Neural crest cell (in vitro differentiated cells): ENCODE measurements at places on chromosomes 6 and 20. TPM values are rescaled to one million over a fixed set of nuclear protein-coding genes. Genes with fewer than 3 reads are reported as not detected.

CTCFL gene
- 0.09 and 0.14 TPM in 2 replicates for total RNA-seq

MCM3 gene
- total RNA-seq: 210 and 211 TPM in 2 replicates

ADGRG6 gene
- total RNA-seq: 78.9 and 83.2 TPM in 2 replicates

HNF4A gene
- total RNA-seq: not detected in 2 replicates

DNAH8 gene
- 0.05 and 0.39 TPM in 2 replicates for total RNA-seq

HLA-F gene
- 0.98 and 1.4 TPM in 2 replicates for total RNA-seq

DZANK1 gene
- total RNA-seq: 7.5 and 8.0 TPM in 2 replicates

DEF6 gene
- total RNA-seq: 1.8 and 1.9 TPM in 2 replicates

FOXP4 gene
- 57.9 and 62.4 TPM in 2 replicates for total RNA-seq

GRCh38 chr20:50188287-50188688 is 2.3 kb upstream of the CEBPB start:
- peak overlapping the region; percentile 73 for H3K4me3 ChIP-seq
- H3K4me1 ChIP-seq: peaks cover 12% of the 10 kb centered on the region
- H3K27me3 ChIP-seq: peaks cover 22% of the 10 kb centered on the region
- no peak overlapping the region for H3K27ac ChIP-seq

GRCh38 chr6:131107151-131107550 is 28.1 kb upstream of the AKAP7 start:
- peaks cover 15% of the 10 kb centered on the region for H3K4me1 ChIP-seq
- no peak overlapping the region for H3K27ac ChIP-seq

DNA sequence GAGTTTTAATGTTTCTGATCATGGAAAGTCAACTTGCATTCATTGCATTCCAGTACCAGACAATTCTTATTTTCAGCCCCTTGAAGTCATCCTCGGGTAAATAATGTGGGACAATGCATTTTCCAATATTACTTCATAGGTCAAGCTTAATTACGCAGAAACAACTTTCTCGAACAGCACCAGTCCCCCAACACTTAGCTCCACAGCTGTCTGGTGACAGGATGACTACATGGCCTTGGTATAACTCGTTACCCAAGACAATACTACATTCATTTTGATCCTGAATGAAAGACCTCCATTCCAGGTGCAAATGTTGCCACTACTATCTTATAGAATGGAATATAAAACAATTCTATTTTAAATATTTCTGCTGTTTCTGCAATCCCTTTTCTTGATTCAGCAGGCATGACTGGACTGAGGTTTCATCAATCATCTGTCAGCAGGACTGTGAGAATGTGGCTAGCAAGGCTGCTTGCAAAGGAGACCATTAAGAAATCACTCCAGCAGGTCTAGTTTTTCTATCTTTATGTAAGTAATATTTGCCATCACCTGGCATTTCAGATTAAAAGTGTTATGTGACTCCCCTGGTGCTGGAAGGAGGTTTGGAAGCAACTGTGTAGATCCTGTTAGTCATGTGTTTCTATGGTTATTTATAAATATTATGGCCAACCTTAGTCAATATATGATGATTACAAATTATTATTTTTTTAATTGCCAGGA is 147.9 kb downstream of the HAO1 start:
- no peaks in the 10 kb centered on the region for H3K4me1 ChIP-seq
- no peaks in the 10 kb centered on the region for H3K36me3 ChIP-seq
- DNase-seq: no peak
- no peak overlapping the region for H3K27ac ChIP-seq

GRCh38 chr6:108847738-108848115 is 495 bp upstream of the ARMC2 start:
- no peak overlapping the region for H3K27ac ChIP-seq

- no peak for DNase-seq
- H3K27me3 ChIP-seq: no peaks in the 10 kb centered on the region
- H3K36me3 ChIP-seq: peaks cover 3% of the 10 kb centered on the region
- no peak overlapping the region for H3K4me3 ChIP-seq
These were observed 14.7 kb downstream of the PABPC1L start for GRCh38 chr20:44924541-44924940.

DNA sequence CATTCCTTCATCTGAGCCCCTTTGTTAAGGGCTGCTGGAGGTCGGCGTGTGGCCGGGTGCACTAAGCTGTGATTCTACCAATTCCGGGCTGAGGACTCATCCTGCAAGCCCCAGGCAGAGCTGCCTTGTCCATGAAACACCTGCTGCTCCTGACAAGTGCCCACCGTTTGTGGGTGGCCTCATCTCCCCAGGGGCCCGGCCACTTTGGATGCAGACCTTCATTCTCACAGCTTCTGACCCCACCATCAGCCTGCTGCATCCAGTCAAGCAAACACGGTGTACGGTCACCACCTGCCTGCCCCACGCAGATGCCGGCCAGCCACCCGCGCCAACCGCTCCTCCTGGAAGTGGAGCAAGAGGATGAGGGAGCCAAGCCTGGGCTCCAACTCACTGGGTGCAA is 382.7 kb downstream of the THBS2 start:
- H3K27me3 ChIP-seq: no peaks in the 10 kb centered on the region
- H3K36me3 ChIP-seq: no peaks in the 10 kb centered on the region
- no peak for DNase-seq
- no peak overlapping the region for H3K4me3 ChIP-seq

GRCh38 chr6:158655569-158656450 is 6.0 kb downstream of the SYTL3 start:
- peak overlapping the region; percentile 52 for H3K27ac ChIP-seq
- H3K36me3 ChIP-seq: no peaks in the 10 kb centered on the region
- peaks cover 18% of the 10 kb centered on the region for H3K4me1 ChIP-seq
- H3K27me3 ChIP-seq: peaks cover 11% of the 10 kb centered on the region
- H3K4me3 ChIP-seq: no peak overlapping the region

DNA sequence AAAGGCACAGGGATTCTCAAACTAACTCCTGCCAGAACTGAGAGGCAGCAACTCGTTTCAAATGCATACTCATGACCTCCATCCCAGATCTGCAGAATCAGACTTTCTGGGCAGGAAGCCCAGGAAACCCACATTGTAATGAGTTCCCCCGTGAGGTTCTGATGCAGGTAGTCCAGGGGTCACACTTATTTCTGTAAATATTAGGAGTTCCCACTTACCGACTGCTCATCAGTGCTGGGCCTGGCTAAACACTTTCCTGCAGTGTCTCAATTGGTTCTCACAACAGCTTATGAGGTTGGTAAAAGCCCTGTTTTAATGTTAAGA is 11.6 kb downstream of the DUSP15 start:
- peak overlapping the region; percentile 47 for H3K4me3 ChIP-seq
- no peak overlapping the region for H3K27ac ChIP-seq
- no peaks in the 10 kb centered on the region for H3K36me3 ChIP-seq
- no peak for DNase-seq

- DNase-seq: no peak
- H3K27ac ChIP-seq: no peak overlapping the region
- no peaks in the 10 kb centered on the region for H3K27me3 ChIP-seq
- H3K36me3 ChIP-seq: no peaks in the 10 kb centered on the region
- no peak overlapping the region for H3K4me3 ChIP-seq
- H3K4me1 ChIP-seq: no peaks in the 10 kb centered on the region
These were observed 9.0 kb downstream of the GSTA3 start for GRCh38 chr6:52900536-52900935.

- H3K36me3 ChIP-seq: no peaks in the 10 kb centered on the region
- DNase-seq: no peak
- no peak overlapping the region for H3K27ac ChIP-seq
- no peaks in the 10 kb centered on the region for H3K4me1 ChIP-seq
- H3K4me3 ChIP-seq: no peak overlapping the region
These were observed 985 bp downstream of the ZBP1 start for GRCh38 chr20:57619051-57619831.

DNA sequence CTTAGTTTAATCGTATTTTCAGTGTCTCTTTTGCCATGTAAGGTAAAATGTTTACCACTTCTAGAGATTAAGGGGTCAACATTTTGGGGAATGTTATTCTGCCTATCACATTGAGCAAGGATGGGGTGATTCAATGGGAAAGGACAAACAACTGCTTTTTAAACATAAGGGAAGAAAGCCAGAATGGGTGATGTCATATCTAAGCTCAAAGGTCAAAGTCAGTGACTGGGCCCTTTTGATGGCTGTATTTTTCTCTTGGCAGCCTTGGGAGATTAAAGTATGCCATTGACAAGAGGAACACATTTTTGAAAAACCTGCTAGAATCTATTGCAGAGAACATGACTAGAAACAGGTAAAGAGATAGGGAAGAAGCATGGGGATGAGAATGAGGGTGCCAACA is 477.3 kb upstream of the IRAK1BP1 start:
- peaks cover 5% of the 10 kb centered on the region for H3K36me3 ChIP-seq
- no peak overlapping the region for H3K4me3 ChIP-seq
- H3K27me3 ChIP-seq: no peaks in the 10 kb centered on the region
- no peak overlapping the region for H3K27ac ChIP-seq

DNA sequence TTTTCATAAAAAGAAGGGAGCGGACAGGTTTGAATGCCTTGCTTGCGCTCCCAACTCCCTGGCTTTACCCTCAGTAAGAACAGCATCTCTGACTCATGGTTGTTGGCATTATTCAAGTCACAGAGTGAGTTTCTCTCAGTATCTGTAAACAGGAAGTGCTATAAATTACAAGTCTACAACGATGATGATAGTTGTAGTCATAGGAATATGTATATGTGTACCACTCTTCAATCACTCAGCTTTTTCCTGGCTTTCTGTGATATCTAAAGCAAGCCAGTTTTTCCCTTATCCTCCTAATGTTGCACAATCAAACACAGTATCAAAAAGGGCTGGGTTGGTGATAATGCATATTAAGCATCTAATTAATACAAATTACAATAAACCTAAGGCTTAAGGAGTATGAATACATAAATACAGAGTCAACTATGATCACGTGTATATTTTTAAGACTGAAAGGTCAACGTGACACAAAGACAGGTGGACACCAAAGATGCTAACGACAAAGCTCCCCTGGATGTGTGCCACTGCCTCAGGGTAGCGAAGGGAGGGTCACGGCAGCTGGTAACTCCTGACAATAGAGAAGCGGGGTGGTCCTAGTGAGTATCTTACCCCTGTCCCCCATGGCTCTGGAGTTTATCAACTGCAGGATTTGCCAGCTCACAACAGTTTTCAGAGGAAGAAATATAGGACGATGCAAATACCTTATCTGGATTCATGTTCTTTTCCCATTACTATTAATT is 202.8 kb downstream of the BTBD9 start:
- H3K36me3 ChIP-seq: no peaks in the 10 kb centered on the region
- H3K4me3 ChIP-seq: no peak overlapping the region
- H3K27me3 ChIP-seq: no peaks in the 10 kb centered on the region
- no peak for DNase-seq
- no peak overlapping the region for H3K27ac ChIP-seq
- no peaks in the 10 kb centered on the region for H3K4me1 ChIP-seq

GRCh38 chr20:33054791-33055190 is 1.1 kb downstream of the BPIFB3 start:
- no peak overlapping the region for H3K27ac ChIP-seq
- DNase-seq: no peak
- H3K36me3 ChIP-seq: no peaks in the 10 kb centered on the region

DNA sequence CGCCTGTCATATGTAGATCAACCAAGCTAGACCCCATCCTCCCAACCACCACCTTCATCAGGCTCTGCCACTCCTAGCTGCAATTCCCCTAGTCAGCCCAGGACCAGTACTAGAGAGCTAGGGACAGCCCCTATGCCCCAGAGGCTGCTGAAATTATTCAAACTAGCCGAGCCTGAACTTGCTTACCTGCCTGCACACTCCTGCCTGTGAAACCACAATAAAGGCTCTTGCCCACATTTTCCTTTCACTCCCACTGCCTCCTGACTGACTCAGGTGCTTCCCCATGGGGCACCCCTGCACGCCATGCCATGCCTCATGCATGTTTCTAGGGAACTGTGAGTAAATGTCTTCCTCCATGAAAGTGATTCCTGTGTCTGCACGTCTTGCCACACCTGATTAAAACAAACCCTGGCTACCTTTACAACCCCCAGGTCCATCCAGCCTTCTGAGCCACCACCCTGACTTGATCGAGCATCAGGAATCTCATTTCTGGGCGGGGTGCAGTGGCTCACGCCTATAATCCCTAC is 66.5 kb upstream of the IER3 start:
- no peak overlapping the region for H3K27ac ChIP-seq
- H3K4me3 ChIP-seq: no peak overlapping the region
- H3K27me3 ChIP-seq: no peaks in the 10 kb centered on the region
- H3K4me1 ChIP-seq: peaks cover 10% of the 10 kb centered on the region
- H3K36me3 ChIP-seq: peaks cover 3% of the 10 kb centered on the region
- no peak for DNase-seq

GRCh38 chr6:57013521-57013926 is 33.0 kb upstream of the KIAA1586 start:
- H3K27me3 ChIP-seq: no peaks in the 10 kb centered on the region
- H3K27ac ChIP-seq: no peak overlapping the region
- DNase-seq: no peak
- H3K4me1 ChIP-seq: no peaks in the 10 kb centered on the region
- H3K36me3 ChIP-seq: no peaks in the 10 kb centered on the region

GRCh38 chr6:43683708-43684455 is 3.7 kb downstream of the MRPS18A start:
- H3K4me1 ChIP-seq: peaks cover 30% of the 10 kb centered on the region
- H3K36me3 ChIP-seq: no peaks in the 10 kb centered on the region
- no peak for DNase-seq
- H3K27me3 ChIP-seq: peaks cover 3% of the 10 kb centered on the region
- H3K27ac ChIP-seq: no peak overlapping the region

- H3K4me3 ChIP-seq: no peak overlapping the region
- no peak for DNase-seq
- H3K36me3 ChIP-seq: peaks cover 11% of the 10 kb centered on the region
- H3K27me3 ChIP-seq: no peaks in the 10 kb centered on the region
- H3K4me1 ChIP-seq: peaks cover 31% of the 10 kb centered on the region
These were observed 105.4 kb downstream of the OGFRL1 start for GRCh38 chr6:71393981-71394432.

DNA sequence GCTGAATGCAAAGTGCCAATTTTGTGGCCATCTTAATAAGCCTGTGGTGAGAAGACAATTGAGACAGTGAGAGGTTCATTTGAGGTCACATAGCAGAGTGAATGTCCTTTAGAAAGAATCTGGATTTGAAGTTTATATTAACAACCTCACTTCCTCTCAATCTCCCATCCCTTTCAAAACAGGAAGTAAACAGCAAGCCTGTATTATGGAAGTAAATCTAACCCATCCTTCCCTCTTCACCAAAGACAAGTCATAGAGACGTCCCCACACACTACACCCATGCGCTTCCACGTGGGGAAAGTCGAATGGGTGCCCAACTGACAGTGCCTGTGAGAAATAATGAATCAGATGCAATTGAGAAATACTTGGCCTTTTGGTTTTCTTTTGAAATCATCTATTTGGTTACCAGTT is 28.8 kb upstream of the CCND3 start:
- H3K36me3 ChIP-seq: no peaks in the 10 kb centered on the region
- no peak overlapping the region for H3K27ac ChIP-seq

DNA sequence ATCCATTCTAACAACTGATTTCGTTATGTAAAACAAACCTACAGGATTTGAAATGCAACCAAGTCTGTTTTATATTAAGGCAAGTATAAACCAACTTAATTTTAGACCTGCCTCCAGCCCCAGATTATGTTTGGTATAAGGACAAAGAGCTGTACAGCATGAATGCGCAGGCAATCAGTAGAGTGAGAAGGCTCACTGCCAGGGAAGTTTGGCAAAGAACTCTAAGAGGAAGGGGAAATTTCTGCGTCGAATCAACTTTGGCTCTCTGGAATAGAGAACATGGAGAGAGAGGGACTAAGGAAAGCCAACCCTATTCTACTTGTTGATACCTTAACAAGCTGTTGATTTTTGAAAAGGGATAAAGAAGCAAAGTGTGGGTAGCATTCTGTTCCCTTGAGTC is 96.9 kb upstream of the FOXO3 start:
- peaks cover 39% of the 10 kb centered on the region for H3K4me1 ChIP-seq
- H3K36me3 ChIP-seq: no peaks in the 10 kb centered on the region
- no peak overlapping the region for H3K4me3 ChIP-seq

- no peak for DNase-seq
- H3K4me3 ChIP-seq: no peak overlapping the region
These were observed 21.9 kb downstream of the MLIP start for GRCh38 chr6:54133186-54133585.
